ENCODE measurements at places on chromosomes 5 and 9. TPM values are rescaled to one million over a fixed set of nuclear protein-coding genes. Genes with fewer than 3 reads are reported as not detected.

The GPR107 gene
- 13.0 TPM for total RNA-seq

The TIMD4 gene
- not detected for total RNA-seq

The HBEGF gene
- 1.3 TPM for total RNA-seq

The ELL2 gene
- total RNA-seq = 15.2 TPM

The ACTBL2 gene
- total RNA-seq = 6.7 TPM

The SLC6A19 gene
- not detected for total RNA-seq

The ACSL6 gene
- total RNA-seq = 0.46 TPM

The NR4A3 gene
- total RNA-seq = 0.06 TPM

The PIP5K1B gene
- not detected for total RNA-seq

The WNT8A gene
- total RNA-seq = not detected

The SMIM3 gene
- total RNA-seq = 47.6 TPM

The IFNA13 gene
- total RNA-seq = not detected

The ADAMTSL2 gene
- not detected for total RNA-seq

The GFI1B gene
- not detected for total RNA-seq

The RNF38 gene
- total RNA-seq = 13.6 TPM

The TSLP gene
- 1.1 TPM for total RNA-seq

The LCN9 gene
- total RNA-seq = not detected

The ARID3C gene
- total RNA-seq = not detected

The ZNF622 gene
- total RNA-seq = 55.0 TPM

The CEP120 gene
- total RNA-seq = 12.5 TPM

The LSM11 gene
- total RNA-seq = 2.4 TPM

The PIP5KL1 gene
- 0.95 TPM for total RNA-seq

The CHSY3 gene
- total RNA-seq = 9.3 TPM

The DNLZ gene
- total RNA-seq = 39.6 TPM

The PSAT1 gene
- 238 TPM for total RNA-seq

The ASB6 gene
- 8.3 TPM for total RNA-seq

The SPINK4 gene
- total RNA-seq = 4.5 TPM

The LCN6 gene
- total RNA-seq = not detected

The GNE gene
- total RNA-seq = 29.8 TPM

The LHX3 gene
- not detected for total RNA-seq

The DHX29 gene
- 26.8 TPM for total RNA-seq

The ELOVL7 gene
- total RNA-seq = 10.4 TPM

The DMAC1 gene
- 7.0 TPM for total RNA-seq

The PCDHA6 gene
- not detected for total RNA-seq

The STC2 gene
- 36.6 TPM for total RNA-seq

The DOCK8 gene
- total RNA-seq = 0.15 TPM

The CKS2 gene
- 581 TPM for total RNA-seq

The TMED9 gene
- 191 TPM for total RNA-seq

The OTULINL gene
- 1.2 TPM for total RNA-seq

The PCDHGC3 gene
- total RNA-seq = 50.8 TPM

The F2RL1 gene
- total RNA-seq = 59.5 TPM

The PCDHB2 gene
- total RNA-seq = 26.2 TPM

The CYFIP2 gene
- total RNA-seq = 4.5 TPM

The OR1J2 gene
- not detected for total RNA-seq

The PCDHGA2 gene
- 0.99 TPM for total RNA-seq
